ENCODE measurements at places on chromosomes 4 and X.

- DNase-seq: no peak
Observed at GRCh38 chr4:76898385-76898692, 395 bp upstream of the SOWAHB start.

- DNase-seq: no peak
Observed at GRCh38 chr4:76690906-76691275, 207.1 kb downstream of the SOWAHB start.

GRCh38 chrX:13659063-13659462 is 6.1 kb downstream of the TCEANC start:
- DNase-seq: no peak

GRCh38 chrX:19897091-19897490 is 9.7 kb upstream of the SH3KBP1 start:
- DNase-seq: no peak

DNA sequence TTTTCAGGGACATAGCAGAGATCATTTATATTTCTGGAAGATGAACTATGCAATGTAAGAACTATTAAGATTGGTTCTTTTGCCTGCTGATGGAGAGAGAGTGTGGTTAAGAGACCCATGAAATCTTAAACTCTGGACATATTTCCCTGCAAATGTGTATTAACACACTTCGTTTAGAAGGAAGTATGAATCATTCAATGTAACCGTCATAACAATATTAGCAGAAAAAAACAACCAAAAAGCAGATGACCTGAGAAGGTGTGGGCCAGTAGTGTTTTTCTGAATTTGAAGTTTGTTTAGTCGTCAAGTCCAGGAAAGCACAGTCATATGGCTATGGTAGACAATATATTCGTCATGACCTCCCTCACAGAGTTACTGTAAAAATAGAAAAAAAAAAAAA is 2.5 kb upstream of the TMPRSS11D start:
- no peak for DNase-seq

DNA sequence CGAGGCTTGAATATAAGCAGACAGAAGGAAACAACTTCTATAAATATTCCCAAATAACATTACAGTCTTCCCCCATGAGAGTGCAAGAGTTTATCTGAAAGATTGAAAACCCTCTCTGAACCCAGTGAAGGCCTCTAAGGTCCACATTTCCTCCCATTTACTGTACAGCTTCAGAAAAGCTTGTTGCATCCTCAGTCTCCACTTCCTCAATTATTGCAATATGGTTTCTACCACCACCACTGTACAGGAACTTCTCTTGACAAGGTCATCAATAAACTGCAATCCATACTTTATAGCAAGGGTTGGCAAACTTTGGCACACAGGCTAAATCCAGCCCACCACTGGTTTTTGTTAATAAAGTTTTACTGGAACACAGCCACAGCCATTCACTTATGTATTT is 239.0 kb downstream of the THOC2 start:
- DNase-seq: no peak

DNA sequence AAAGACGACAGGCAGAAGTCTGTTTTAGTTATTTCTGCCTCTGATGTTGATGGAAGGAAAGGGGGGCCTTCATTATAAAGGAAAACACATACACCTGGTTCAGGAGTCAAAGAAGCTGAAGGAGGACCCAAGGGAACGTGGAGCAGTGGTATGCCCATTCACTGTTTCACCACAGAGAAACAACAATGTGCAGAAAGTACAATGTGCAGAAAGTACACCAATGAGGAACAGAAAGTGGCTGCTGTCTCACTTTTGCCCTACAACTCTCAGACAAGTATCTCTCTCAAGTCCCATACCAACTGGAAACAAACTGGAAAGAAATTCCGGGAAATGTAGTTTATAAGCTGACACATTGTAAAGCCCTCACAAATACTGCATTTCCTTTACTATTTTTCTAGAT is 564.5 kb downstream of the TRAM1L1 start:
- no peak for DNase-seq
